ENCODE measurements at places on chromosomes 3 and 15. TPM values are rescaled to one million over a fixed set of nuclear protein-coding genes. Genes with fewer than 3 reads are reported as not detected.

Gene SLC6A11
- total RNA-seq, result not detected

DNA sequence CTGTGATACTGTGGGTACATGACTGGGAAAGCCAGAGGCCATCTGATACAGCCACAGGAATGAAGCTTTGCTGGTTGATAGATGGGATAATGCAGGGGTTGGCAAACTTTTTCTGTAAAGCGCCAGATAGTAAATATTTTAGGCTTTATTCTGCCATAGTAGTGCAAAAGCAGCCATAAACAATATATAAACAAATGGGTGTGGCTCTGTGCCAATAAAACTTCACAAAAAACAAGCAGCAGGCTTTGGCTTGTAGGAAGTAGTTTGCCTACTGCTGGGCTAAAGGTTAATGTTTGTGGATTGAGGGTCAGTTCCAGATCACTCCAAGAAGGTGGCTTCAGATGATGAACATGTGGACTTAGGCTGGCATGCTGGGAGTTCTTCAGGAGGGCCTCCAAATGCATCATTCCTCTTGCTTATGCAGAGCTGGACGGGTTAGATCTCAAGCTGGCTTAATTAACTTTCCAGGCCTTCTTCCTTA, 305.7 kb downstream of the RPLP1 start:
- H3K27ac ChIP-seq, result no peak overlapping the region
- no peak overlapping the region for H3K4me3 ChIP-seq
- H3K36me3 ChIP-seq, result no peaks in the 10 kb centered on the region
- no peaks in the 10 kb centered on the region for H3K27me3 ChIP-seq
- H3K4me1 ChIP-seq, result no peaks in the 10 kb centered on the region

DNA sequence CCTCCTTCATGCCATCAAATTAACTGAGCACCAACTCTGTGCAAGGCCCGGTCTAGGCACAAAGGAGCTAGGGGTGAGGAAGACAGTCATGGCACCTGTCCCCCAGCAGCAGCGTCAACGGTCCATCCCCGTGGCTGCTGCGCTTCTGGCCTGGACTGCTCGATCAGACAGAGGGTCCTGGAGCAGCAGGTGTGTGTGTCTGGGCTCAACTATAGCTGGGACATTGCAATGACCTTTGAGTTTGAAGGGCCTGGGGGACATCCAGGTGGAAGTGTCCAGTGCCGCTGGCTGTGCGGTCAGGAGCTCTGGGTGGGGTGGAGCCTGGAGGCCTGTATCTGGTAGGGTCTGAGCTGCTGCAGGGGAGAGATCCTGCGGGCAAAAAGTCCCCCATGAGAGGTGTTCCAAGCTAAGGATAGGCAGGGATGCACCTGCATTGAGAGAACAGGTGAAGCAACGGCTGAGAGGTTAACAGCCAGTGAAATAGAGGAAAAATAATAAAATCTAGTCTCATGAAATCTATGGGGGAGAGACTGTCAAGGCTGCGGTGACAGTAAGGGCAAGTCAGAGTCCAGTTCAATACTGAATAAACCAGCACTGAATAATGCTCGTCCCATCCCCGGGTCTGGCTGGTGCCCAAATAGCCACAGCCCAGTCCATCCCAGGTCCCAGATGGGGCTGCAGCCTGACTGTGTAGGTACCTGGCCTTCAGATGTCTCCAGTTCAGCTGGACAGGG, 25.4 kb upstream of the SLC41A3 start:
- H3K27me3 ChIP-seq, result peaks cover 2% of the 10 kb centered on the region
- H3K27ac ChIP-seq, result no peak overlapping the region

DNA sequence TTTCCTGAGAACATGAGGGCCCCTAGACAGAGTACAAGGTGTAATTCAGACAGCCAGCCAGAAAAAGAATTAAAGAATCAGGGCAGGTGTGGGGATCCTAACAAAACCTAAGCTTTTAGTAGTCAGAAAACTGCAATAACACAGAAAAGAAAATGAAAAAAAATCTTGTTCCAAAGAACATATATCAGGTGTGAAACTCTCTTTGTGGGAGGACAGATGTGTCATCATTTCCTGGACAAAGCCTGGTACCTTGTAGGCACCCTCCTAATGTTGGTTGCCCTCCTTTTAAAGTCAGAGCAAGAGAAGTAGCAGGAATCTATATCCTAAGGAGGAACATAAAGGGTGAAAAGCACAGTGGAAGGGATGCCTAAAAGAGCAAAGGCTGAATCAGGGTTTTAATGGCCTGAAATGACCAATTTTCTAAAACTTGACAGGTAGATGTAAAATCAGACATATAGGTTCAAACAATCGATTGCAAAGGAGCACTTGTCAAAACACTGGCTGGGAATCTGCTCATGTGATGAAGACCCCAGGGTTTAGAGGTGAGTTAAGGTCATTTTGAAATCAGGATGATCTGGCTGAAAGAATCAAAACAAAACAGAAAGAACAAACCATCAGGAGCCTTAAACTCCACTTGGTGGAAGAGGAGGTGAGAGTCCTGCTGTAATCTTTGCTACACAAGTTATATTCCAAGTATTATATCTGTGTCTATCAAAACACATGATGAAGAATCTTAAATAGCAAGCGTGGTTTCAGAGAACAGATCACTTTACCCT, 54.9 kb downstream of the TGFBR2 start:
- H3K4me1 ChIP-seq, result peaks cover 17% of the 10 kb centered on the region
- H3K27me3 ChIP-seq, result no peaks in the 10 kb centered on the region
- no peak overlapping the region for H3K4me3 ChIP-seq
- H3K36me3 ChIP-seq, result peaks cover 3% of the 10 kb centered on the region
- DNase-seq, result no peak
- H3K27ac ChIP-seq, result no peak overlapping the region

- H3K27ac ChIP-seq, result no peak overlapping the region
- peaks cover 3% of the 10 kb centered on the region for H3K36me3 ChIP-seq
- H3K4me1 ChIP-seq, result peaks cover 5% of the 10 kb centered on the region
- H3K27me3 ChIP-seq, result no peaks in the 10 kb centered on the region
- no peak overlapping the region for H3K4me3 ChIP-seq
- DNase-seq, result no peak
These were observed 26.4 kb downstream of the GNB5 start for GRCh38 chr15:52164631-52165265.
